ENCODE measurements at places on chromosomes 7 and 10.
A peak's percentile ranks its signal among the peaks of the same experiment; 100 is the strongest.

- DNase-seq: no peak
Measured at GRCh38 chr10:42875798-42876341, 93.3 kb downstream of the BMS1 start.

DNA sequence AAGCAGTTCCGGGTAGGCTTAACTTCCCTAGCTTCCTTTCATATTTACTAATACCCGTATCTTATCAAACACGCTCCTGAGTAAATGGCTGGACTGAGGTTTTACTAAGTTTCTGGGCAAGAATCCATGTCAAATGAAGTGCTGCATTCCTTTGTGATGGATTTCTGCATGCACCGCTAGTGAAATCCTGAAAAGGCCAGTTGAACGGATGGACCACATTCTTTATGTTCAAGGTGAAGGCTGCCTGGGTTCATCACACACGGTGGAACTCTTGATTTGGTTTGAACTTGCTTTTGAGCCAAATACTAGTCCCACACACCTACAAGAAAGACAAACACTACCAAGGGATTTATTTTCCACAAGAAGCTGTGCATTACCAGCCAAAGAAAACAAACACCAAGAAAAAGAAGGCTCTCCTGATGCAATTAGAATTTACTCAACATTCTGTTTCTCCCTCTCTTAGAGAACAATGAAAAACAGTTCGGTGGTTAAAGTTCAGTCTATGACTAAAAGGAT is 255.0 kb upstream of the SEMA3C start:
- no peak for DNase-seq

DNA sequence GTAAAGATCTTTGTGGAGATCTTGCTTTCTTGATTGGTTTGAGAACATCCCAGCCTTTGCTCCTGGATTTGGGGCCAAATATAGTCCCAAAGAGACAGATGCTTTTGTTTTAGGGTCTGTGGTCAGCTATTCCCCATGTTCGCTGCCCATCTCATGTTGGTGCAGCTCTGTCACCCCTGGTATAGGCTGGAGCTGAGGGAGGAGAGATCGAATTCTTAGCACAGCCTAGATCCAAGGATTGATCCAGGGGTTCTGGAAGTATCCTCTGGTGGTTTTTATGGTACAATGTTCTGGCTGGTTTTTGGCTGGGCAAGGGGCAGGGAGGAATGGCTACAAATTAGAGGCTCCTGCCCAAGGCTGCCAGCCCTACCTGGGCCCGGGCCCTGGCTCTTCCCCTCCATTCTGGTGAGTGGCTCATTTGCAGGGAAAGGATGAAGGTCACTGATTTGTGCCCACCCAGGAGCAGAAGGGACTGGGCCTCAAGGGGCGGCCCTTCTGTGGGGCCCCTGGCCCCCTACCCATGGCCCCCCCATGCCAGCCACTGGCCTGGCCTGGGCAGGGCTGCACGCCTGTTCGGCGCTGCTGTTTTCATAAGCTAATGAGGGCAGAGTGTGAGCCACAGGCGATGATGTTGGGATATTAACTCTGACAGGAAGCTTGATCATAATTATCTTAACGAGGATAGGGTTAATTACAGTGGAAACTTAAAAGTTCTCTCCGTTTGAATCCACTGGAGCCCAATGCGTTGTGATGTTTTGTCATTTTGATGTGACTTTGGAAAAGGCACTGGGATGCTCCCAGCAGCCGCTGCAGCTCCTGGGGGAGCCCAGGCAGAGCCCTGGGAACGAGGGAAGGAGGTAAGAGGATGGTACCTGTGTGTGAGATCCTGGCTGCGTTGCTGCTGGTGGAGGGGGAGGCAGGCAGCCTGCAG is 600.6 kb downstream of the LRMDA start:
- no peak for DNase-seq

DNA sequence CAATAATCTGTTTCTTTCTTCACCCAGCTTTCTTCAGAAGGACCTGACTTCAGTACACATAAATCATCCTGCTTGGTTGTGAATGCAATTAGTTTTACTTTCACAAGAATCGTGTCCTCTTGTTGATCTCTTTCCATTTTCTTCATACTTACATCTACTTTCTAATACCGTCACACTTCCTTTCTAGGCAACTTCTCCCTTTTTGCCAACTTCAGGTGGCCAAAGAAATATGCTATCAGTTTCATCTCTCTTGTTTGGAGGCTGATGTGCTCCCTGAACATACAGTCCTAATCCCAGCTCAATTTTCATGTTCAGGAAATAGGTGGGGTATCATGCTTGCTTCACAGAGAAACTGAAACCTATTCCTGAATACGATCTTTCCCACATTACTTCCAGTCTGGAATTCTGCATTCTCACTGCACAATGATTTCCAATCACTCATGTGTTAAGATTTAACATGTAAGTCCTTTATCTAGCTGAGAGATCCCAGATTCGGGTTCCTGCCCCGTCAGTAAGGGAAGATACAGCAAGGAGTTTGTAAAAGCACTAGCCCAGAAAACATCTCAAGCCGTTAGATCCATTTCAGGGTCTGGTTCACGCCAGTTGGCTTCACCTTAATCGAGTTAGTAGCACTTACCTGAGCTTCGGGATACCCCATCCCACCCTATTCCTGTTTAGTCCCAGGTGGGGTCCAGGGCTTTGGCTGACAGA is 994 bp downstream of the SLC25A28 start:
- no peak for DNase-seq

DNA sequence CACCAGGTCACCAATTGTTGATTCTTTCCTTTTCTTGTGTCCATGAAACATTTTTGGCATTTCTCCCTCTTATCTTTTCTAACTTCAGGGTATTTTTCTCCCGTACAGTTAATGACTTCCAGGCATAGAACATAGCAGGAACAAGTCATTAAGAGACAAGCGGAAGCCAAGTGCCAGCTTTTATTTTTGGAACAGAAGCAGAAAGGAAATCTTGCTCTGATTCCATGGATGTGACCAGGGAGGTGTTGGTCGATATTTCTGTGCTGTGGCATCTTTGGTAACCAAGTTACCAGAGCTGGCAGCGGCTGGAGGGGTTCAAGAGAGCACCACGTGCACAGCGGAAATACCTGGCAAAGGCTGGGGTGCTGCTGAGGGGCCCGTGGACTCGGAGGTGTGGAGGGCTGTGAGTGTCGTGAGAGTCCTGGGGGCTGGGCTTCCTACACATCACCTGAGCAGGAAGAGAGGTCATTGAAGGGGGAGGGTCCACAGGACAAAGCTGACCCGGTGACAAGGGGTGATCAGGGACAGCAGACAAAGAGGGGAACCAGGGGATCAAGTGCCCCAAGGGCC is 1.8 kb downstream of the LLCFC1 start:
- no peak for DNase-seq

- no peak for DNase-seq
Measured at GRCh38 chr10:122263971-122264370, 7.1 kb upstream of the BTBD16 start.

DNA sequence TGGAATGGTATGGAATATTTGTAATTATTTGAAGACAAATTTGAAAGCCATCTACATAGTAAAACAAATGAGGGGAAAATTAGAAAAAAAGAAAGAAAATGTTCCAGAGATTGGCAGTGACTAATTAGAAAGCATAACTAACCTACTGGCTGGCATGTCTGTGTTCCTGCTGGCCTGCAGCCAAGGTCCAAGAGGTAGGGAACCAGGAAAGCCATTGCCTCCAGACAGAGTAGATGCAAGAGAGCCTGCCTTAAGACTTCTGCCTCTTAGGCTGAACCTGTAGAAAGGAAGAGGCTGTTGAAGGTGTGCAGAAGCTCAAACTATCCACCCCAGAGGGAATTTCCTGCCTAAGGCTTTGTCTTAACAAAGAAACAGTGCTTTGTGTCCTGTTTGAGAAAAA is 982.0 kb downstream of the SORCS1 start:
- no peak for DNase-seq

DNA sequence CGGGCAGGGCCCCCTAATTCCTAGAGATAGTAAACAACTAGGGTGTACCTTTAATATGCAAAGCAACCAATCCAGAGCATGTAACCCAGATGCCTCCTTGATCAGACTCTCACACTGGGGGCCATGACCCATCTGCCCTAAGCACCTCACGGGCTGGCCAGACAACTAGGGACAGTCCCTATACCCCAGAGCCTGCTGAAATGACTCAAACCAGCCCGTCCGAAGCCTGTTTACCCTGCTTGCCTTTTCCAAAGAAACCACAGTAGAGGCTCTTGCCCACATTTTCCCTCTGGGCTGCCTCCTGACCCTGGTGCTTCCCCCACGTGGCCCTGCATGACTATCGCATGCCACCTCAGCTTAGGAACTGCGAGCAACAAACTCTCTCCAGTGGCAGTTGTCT is 46.2 kb downstream of the RGS10 start:
- DNase-seq: peak; percentile 80

- DNase-seq: no peak
Measured at GRCh38 chr10:97034301-97034700, 151.5 kb downstream of the SLIT1 start.

DNA sequence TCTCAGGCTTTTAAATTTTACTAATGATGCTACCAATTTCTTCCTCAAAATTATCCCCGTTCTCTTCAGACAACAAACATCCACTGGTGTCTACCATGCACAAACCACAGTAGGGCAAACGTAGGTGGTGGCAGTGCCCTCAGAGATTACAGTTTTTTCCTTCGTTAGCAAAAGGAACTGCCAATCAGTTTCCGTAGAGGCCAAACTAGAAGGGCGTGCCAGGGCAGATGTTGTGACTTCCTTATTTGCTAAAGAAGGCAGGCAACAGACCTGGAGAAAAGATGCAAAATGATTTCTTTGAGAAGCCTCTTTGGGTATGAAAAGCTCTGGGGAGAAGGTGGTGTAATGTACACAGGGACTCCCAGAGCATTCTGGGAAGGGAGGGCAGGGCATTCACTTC is 7.6 kb upstream of the FAM180A start:
- DNase-seq: peak; percentile 17

GRCh38 chr7:84195295-84196060 is 889 bp upstream of the SEMA3A start:
- DNase-seq: no peak

DNA sequence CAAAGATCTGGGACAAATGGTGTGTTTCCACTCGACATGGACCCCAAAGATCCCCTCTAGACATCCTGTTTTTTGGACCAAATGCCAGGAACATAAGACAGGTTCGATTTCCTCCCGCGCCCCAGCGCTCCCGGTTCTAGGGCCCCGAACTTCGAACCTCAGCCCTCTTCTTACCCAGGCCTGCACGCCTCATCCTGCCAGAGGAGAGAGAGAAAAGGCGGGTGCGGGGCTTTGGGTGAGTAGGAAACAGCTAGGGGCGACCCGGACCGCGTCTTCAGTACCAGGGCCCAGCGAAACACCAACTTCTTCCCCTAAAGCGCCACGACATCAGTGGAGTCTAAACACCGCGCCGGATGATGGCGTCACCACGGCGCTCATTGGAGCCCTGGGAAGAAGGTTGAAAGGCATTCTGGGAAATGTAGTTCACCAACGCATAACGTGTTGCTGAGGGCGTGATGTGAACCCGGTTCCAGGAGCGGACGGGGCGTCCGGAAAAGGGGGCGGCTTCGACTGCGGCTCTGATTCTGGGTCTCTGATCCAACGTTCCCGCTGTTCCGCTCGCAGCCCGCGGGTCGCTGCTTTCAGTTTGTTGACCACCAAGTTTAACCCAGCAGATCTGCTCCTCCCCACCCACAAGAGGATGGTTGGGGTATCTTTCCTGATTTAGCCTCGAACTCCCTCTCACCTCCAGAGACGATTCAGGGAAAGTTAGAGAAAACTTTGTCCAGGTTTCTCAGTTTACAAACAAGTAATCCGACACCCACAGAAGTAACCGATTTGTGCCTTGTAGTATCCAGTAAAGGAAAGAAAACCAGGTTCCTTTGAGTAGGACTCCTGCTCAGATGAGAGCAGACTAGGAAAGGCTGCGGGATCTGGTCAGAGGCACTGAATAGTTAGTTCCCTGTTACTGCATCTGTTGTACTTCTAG is at the start of gene BET1:
TSS of gene BET1 (minus strand) at position 332 of the 928 bp plus-strand sequence. CDS start at position 193, 139 bp downstream.
- peak; percentile 95 for DNase-seq

DNA sequence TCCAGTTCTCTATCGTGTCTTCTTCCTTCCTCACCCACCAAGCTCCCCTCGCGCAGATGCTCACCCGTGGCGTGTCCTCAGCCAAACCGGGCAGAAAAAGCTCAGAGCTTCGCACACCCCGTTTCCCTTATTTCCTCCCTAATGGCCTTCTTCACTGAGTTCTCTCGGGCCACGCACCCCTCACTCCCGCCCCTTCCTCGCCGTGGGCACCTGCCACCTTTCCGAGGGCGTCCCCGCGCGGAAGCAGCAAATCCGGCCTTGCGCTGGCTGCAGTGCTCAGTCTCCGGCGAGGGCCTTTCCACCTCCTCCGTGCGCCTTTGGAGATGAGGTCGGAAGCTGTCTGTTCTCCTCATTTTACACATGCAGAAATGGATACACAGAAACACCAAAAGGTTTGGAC is 12.4 kb upstream of the CALML3 start:
- no peak for DNase-seq

- DNase-seq: no peak
Measured at GRCh38 chr7:111264981-111265380, 174.1 kb downstream of the LRRN3 start.

DNA sequence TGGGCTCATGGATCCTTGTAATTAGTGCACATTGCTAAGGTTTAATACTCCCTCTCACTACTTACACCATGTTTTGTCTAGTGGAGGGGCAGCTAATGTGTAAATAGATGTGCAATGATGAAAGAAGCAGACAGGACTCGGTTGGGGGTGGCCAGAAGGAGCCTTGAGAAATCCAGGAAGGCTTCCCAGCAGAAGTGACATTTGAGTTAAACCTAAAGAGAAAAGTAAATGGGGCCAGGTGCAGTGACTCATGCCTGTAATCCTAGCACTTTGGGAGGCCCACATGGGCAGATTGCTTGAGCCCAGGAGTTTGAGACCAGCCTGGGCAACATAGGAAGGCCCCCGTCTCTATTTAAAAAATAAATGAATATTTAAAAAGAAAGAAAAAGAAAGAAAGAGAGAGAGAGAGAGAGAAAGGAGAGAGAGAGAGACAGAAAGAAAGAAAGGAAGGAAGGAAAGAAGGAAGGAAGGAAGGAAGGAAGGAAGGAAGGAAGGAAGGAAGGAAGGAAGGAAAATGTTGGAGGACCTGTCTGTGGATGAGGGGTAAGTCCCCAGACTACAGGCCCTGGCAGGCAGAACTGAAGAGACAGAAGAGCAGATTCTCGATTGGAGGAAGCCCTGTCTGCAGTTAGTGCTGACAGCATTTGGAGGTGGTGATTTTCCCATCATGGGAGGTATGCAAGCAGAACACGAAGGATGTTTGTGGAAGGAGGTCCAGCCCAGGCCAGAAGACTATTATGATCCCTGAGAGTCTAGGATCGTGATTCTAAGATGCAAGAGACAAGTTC is 3.6 kb downstream of the ELN start:
- DNase-seq: no peak

- no peak for DNase-seq
Measured at GRCh38 chr10:86001521-86001920, 365.1 kb downstream of the GRID1 start.

- DNase-seq: no peak
Measured at GRCh38 chr10:52890281-52890680, 117.7 kb upstream of the MBL2 start.

GRCh38 chr10:96261132-96261531 is 10.2 kb downstream of the BLNK start:
- DNase-seq: no peak

GRCh38 chr10:78771260-78771659 is 297.5 kb upstream of the ZMIZ1 start:
- no peak for DNase-seq

GRCh38 chr7:135490783-135491182 is 19.1 kb downstream of the CNOT4 start:
- DNase-seq: no peak
